ENCODE measurements at places on chromosomes 2 and 18.

DNA sequence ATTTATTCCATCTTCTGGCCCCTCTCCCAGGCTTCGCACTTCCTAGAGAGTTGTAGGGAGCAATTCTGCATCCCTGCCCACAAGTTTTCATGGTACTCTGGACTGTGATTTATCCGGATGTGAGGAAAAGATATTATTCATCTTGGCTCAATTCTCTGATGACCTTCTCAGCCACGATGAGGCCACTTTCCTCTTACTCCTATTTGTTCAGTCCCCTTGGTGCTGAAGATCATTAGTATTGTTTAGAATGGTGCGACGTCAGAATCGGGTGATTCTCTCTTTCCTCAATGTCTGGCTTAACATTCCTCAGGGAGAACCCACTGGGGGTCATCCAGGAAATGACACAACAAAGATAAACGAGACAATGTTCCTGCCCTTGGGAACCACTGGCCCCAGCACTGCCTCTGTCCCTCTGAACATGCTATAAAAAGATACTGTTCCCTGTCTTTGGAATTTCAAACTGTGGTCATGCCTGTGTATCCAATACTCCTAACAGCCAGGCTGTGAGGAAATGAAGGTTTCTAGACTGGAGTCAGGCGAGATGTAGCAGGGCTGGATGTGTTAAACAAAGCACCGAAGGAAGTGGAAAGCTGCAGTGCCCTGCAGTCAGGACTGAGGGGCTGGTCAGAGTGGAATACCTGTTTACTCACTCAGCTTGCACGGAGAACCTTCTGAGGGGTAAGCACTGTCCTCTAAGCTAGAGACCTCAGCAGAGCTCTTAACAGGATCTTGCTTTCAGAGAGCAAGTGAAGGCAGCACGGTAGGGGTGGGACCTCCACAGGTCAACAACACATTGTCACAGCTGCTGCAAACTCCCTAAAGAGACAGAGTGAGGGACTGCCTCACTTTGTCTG lies 12.9 kb upstream of the GLI2 start:
- ATAC-seq: no peak

DNA sequence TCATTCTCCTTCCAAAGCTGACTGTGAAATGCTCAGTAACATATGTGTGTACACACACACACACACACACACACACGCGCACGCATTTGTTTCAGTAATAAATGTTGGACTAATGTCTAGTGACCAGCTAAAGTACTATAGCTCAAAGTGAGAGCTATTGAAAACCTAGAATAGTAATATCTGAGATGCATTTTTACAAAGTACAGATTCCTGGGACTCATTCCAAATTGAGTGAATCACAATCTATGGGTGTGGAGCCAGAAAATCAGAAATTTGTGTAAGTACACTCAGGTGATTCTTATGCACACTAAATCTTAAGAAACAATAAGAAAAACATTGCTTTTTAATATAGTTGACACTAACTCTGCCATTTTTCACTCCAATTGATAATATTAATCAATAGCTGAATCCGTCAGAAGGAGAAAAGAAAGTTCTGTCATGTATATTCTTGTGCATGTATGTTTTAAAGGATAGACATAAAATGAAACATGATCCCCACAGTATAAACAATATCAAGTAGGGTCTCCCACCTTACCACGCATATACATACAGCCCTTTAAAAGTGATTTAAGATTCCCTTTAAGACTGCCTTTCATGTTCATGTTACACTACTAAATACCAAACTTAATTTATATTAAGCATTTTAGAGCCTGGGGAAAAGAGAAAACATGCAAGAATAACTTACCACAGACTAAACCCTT lies 123.5 kb downstream of the ATAD2B start:
- ATAC-seq: no peak

DNA sequence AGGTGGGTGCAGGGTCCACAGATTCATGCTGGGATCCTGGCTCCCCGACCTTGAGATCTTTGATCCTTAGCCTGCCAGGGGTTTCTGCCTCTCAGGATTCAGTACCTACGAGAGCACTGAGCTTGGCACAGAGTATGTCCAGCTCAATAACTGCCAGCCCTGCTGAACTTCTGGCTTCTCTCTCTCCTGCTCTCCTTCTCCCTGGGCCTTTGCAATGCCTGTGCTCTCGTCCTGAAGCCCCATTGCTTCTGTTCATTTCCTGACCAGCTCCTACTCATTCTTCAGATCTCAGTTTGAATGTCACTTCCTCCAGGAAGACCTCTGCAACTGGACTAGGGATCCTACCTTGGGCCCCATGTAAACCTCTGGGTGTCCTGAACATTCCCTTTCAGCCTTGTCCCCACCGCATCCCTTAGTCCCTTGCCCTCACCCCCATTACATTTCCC lies 113.8 kb upstream of the HAAO start:
- ATAC-seq: no peak

- ATAC-seq: no peak
Observed at GRCh38 chr18:785242-785641, 26.8 kb downstream of the YES1 start.

DNA sequence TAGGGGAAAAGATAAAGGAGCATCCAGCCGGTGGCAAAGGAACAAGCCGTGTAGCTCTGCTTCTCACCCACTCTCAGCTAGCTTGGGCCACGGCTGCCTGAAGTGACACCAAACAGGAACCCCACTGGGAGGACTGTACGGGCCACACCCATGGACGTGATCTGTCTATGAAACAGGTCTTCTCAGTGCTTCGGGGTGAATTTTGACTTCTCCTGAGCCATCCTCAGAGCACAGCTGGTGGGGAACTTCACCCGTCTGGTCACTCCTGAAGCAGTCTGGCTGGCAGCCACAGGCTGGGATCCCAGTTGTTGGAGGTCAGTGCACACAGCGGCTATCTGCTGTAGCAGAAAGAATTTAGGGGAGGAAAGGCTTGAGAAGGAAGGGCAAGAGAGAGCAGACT lies 223.8 kb downstream of the FAM210A start:
- no peak for ATAC-seq

DNA sequence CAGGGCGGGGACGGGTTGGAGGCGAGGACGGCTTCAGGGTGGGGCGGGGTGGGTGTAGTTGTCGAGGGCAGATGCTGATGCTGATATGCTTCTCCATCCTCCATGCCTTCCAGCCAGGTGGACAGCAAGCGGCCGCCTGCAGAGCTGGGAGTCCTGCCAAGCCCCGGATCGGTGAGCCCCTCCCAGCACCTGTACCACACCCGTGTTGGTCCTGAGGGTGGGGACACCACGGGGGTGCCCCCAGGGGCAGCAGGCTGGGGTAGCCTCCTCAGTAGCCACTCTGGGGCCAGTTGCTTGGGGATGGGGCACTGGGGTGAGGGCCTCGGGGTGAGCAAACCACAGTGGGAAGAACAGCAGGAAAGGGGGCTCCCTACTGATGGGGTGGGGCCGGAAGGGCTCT lies 2.6 kb downstream of the ANO7 start:
- ATAC-seq: no peak

DNA sequence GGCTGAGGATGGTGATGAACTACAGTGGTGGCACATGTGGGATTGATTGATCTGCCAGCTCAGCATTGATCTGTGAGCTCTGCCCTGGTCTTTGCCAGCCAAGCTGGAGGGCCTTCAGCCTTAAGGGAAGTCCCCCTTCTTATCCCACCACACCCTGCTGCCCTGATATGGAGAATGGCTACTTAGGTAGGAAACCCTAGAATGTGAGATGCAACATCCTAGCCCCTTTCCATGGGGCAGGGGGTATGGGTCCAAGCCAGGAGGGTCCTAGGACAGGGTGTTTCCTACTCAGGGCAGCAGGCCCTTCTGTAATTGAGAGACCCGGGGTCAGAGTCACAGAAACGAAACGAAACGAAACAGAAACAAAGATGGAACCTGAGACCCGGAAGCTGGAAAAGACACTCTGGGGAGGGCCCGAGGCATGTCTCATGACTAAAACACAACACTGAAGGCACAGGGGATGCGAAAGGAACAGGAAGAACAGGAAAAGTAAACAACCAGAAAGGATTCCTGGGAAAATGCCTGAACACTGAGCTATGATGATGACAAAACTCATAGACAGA lies 16.9 kb upstream of the SULT1C2 start:
- ATAC-seq: no peak

GRCh38 chr2:22209545-22209944 lies 1085.8 kb downstream of the TDRD15 start:
- no peak for ATAC-seq

GRCh38 chr2:191231995-191232394 lies 13.2 kb upstream of the MYO1B start:
- ATAC-seq: no peak

DNA sequence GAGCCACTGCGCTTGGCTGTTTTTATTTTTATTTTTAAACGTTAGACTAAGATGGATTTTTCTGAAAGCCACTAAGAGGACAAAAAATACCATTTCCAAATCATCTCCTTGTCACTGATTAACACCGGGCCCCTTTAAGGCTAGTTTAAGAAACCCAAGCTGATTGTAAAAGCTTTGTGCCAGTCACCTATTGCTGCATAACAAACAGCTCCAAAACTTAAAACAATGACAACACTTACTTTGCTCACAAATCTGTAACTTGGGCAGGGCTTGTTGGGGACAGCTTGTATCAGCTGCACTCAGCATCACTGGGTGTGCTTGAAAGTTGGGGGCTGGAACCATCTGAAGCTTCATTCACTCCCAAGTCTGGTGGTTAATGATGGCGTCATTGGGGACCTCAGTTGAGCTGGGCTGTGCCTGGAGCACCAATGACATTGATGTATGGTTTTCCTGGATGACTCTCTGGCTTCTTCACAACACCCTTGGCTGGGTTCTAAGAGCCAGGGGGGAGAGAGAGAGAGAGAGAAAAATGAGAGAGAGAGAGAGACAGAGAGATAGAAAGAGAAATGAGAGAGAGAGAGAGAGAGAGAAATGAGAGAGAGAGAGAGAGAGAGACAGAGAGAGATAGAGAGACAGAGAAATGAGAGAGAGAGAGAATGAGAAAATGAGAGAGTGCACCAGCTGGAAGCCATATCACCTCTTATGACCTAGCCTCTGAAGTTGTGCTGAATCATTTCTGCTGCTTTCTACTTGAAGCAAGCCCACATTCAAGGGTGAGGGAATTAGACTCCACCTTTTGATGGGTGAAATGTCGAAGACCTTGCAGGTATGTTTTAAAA lies 26.0 kb upstream of the ATG16L1 start:
- no peak for ATAC-seq

DNA sequence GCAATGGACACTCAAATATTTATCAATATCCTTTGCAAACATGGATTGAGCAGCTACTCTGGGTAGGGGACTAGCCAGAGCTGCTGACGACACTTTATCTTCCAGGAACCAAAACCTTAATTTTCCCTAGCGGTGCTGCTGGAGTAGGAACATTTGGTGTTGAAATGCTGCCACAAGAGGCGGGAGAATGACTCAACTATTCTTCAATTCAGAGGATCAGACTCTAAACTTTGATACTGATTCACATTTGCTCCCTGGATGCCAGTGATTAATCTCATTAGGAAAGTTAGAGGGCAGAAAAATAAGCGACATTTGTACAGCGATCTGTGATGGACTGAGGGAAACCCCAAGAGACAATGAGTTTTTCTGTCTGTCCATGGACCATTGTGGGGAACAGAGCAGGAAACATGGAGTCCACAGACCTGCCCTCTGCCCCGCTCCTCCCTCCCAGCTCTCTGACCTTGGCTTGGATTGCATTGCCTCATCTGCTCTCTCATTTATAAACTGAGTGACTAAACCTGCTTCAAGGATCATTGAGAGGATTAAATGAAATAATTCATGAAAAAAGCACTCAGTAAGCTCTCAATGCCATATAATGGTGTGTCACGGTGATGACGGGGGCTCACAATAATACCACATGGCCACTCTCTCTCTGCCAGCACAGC lies 12.6 kb upstream of the EPB41L3 start:
- no peak for ATAC-seq

DNA sequence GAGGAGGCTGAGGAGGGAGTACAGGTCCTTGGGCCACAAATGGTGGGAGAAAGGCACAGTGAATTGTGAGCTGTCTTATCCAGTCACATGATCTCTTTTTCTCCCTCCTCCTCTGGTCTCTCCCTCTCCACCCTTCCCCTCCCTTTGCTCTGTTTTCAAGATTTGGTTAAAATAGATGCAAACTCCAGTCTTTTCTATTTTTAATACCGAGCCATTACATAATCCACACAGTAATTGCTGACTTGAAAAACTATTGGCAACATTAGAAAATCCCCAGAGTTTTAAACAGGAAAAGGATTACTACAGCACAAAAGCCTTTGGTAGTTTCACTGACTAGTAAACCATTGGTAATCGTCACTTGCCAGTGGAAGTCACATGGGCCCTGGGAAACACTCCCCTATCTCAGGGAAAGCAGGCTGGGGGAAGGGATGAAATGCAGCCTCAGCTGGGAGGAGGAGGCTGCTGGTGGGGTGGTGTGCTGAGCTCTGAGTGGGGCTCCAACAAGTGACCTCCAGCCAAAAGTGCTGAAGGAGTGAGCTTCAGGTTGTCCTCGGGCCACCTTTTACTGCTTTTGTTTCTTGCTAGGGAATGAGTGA lies 57.4 kb upstream of the PCBP1 start:
- ATAC-seq: no peak

GRCh38 chr18:52567360-52567759 lies 227.4 kb downstream of the DCC start:
- no peak for ATAC-seq

DNA sequence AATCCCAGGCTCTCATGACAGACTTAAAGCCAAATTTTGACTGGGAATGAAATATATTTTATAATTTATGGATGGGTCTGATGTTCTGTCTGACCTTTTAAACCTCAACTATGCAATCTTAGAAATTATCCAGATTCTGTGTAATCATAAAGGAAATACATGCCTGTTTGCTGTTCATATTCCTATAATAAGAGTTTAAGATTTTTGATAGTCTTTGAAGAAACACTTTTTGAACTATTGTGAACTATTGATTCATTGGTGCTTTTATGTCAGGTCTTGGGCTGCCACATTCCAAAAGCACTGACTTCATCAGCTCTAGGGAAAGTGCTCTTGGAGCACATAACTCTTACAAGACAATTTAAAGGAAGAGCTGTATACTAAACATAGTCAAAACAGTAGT lies 64.2 kb downstream of the CCDC150 start:
- ATAC-seq: no peak

- ATAC-seq: no peak
Observed at GRCh38 chr2:162254236-162254871, 11.1 kb upstream of the FAP start.

Measured in activated CD4-positive, CD25-positive, alpha-beta regulatory T cell treated with anti-CD3 and anti-CD28 coated beads, Interleukin-2, amount 50 U/mL, for 24 hours (primary cell).